Left ventricle myocardium superior (tissue), 1 donor: ENCODE measurements at places on chromosomes 6 and 20. TPM values are rescaled to one million over a fixed set of nuclear protein-coding genes. Genes with fewer than 3 reads are reported as not detected.

DNA sequence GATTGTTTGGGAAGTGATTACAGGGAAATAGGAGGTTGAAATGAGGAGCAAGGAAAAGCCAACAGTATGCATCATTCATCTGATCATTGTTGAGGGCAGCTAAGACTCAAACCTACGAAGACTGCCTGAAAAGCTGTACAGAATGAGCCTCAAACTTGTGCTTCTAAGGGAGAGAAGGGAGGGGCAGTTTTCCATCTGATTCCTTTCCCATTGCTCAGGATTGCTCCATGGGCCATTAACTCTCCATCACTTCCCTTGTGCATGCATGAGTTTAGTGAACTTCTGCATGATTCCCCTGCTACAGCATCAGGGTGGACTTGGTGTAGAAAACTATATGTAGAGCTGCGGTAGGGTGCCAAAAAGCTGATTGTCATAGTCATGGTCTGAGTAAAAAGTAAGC, 742.7 kb upstream of the SLC35B3 start:
- DNase-seq: no peak

The TFAP2A gene
- 0.97 TPM for total RNA-seq

- no peak for DNase-seq
Measured at GRCh38 chr6:35831257-35832007, 26.3 kb downstream of the LHFPL5 start.

DNA sequence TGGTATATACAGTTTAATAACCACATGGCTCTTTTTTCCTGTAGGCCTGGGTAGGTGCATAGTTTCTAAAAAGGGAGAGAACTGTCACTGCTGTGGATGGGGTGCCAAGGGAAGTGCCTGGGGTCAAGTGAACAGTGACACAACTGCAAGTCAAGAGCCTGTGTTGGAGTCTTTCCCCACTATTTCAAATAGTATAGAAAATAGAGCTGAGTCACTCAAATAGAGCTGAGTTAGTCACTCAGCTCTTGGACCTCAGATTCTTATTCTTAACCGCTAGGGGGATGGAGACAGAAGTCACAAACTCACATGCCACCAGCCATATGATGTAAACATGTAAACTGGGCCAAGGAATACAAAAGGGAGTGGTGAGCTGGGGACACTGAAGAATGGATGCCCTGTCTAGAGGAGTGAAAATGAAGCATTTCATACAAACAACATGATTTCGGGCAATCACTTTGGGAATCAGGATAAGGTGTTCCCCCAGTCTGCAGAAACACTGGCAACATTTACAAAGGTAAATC, 2.1 kb downstream of the NQO2 start:
- no peak for DNase-seq
